ENCODE measurements at places on chromosomes 2 and 18.

GRCh38 chr2:111981666-111982065 is 73.4 kb upstream of the TMEM87B start:
- DNase-seq = no peak

DNA sequence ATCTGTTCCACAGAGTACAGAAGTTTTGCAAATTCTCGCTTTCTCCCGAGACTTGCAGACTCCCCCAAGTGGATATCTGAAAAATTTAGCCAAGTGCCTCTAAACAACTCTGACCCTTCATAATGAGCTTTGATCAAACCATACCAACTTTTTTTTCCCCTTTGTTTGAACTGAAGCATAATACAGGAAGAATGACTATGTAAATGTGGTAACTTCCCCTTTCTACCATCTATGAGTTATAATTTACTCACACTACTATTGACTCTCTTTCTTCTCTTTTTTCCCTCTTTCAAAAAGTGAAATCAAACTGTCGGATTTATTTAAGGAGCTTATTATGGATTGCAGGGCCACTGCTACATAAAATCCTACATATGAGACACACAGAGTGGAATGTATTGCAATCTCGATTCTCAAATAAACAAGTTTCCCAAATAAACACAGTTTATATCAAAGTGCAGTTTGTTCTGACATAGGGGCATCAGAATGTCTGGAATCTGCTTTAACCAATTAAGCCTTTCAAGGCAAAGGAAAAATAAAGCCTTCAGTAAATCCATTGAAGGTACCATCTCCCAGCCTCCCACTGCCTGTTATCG is 1.4 kb upstream of the ZNF804A start:
- no peak for DNase-seq

GRCh38 chr2:224924631-224925030 is 117.6 kb downstream of the DOCK10 start:
- no peak for DNase-seq

DNA sequence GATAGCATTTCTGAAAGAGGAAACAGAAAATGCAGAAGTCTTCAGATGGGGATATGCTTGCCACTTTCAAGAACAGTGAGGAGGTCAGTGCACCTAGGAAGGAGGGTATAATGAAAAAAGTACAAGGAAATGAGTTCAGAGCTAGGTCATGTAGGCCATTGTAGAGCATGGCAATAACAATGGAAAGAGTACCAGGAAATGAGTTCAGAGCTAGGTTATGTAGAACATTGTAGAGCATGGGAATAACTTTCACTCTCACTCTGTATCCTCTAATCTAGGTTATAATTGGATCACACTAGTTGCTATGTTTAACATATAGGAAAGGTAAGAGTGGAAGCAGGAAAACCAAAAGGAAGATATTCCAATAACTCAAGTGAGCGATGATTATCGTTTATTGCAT is 12.3 kb downstream of the SCG2 start:
- no peak for DNase-seq

GRCh38 chr2:128374001-128374710 is 55.5 kb upstream of the HS6ST1 start:
- DNase-seq = no peak

- no peak for DNase-seq
These were observed 403.7 kb downstream of the CCDC85A start for GRCh38 chr2:56587456-56587855.

All from iPS-NIHi11 (cell line).